GM23338 (cell line): ENCODE measurements at places on chromosomes 12 and 14. TPM values are rescaled to one million over a fixed set of nuclear protein-coding genes. Genes with fewer than 3 reads are reported as not detected.
A peak's percentile ranks its signal among the peaks of the same experiment; 100 is the strongest.

GRCh38 chr12:47408171-47408871 is 297.5 kb downstream of the RPAP3 start:
- H3K27me3 ChIP-seq: no peaks in the 10 kb centered on the region
- H3K27ac ChIP-seq: no peak overlapping the region
- no peak overlapping the region for H3K4me3 ChIP-seq
- DNase-seq: peak; percentile 71
- H3K4me1 ChIP-seq: no peaks in the 10 kb centered on the region

- DNase-seq: no peak
- no peaks in the 10 kb centered on the region; the same call in 1 of the 2 replicates for H3K4me1 ChIP-seq
- H3K27me3 ChIP-seq: no peaks in the 10 kb centered on the region
- no peak overlapping the region for H3K27ac ChIP-seq
- H3K36me3 ChIP-seq: no peaks in the 10 kb centered on the region
- H3K4me3 ChIP-seq: no peak overlapping the region
Measured at GRCh38 chr12:124765581-124766489, 97.8 kb downstream of the SCARB1 start.

DNA sequence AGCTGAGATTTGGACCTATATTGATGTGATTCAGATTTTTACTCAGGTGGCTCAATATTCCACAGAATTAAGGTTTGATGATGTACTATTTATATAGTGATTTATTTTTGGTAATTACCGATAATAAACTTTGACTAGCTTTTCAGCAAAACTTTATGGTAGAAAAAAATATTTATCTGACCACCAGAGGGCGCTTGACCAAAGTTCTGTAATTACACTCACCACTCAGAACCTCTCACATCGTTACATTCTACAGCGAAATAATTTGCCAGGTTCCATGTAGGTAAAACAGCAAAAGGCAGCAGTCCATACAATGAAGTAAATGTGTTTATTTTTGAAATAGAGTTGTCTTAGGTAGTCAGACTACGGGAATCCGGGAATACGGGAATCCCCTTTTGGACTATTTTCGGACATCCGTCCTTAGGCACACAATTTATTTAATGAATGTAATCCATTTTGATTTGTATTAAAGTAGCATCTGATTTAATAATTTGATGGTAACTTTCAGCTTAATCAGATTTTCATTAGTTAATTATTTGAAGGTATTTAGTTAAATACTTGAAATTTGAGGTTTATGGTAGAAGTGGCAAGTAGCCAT is 143.0 kb upstream of the DDHD1 start:
- H3K27ac ChIP-seq: no peak overlapping the region
- H3K4me3 ChIP-seq: no peak overlapping the region
- no peaks in the 10 kb centered on the region for H3K27me3 ChIP-seq
- no peaks in the 10 kb centered on the region for H3K4me1 ChIP-seq
- peak; percentile 76 for DNase-seq

- peaks cover 27% of the 10 kb centered on the region for H3K4me1 ChIP-seq
- H3K36me3 ChIP-seq: no peaks in the 10 kb centered on the region
- no peak overlapping the region for H3K27ac ChIP-seq
- H3K4me3 ChIP-seq: no peak overlapping the region
- no peaks in the 10 kb centered on the region for H3K27me3 ChIP-seq
Measured at GRCh38 chr12:112349431-112349830, 32.8 kb downstream of the HECTD4 start.

DNA sequence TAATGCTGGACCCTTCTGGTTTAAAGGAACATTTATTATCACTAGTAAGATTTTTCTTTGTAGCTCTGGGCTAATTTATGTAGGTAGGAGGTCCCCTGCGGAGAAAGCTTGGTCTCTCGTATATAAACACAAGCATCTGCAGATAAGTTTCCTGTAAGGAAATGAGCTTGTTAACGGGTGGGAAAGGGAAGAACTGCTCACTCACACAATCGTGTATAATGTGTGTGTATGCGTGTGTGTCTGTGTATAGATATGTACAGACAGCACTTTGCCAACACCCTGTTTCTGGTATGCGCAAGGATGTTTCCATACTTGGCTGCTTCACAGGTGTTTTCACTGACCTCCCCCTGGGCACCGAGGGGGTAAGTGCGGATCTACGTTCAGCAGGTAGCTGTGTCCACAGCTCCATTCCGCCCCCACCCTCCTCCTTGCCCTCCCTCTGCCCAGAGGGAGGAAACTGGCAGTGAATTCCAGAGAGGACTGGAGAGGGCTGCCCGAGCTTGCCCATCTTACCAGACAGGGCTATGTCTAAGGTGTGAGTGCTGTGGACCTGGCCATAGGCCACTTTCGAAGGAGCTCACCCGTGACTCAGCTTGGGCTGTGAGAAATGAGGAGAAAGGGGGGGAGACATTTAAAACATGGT is 65.2 kb downstream of the NINJ2 start:
- no peaks in the 10 kb centered on the region for H3K4me1 ChIP-seq
- H3K27ac ChIP-seq: no peak overlapping the region
- no peak for DNase-seq

DNA sequence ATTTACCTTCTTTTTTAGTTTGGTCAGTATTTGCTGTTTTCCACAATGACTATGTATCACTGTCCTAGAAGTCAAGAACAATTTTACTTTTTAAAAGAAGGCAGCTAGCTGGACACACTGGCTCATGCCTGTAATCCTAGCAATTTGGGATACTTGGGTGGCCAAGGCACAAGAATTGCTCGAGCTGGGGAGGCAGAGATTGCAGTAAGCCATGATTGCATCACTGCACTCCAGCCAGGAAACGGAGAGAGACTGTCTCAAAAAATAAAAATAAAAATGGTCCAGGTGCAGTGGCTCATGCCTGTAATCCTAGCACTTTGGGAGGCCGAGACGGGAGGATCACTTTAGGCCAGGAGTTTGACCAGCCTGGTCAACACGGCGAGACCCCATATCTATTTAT is 28.3 kb downstream of the MDM1 start:
- no peak for DNase-seq
- H3K27me3 ChIP-seq: no peaks in the 10 kb centered on the region
- H3K4me1 ChIP-seq: no peaks in the 10 kb centered on the region
- H3K27ac ChIP-seq: no peak overlapping the region

DTX1 gene
- total RNA-seq: 4.7 and 9.0 TPM in 2 replicates

DNA sequence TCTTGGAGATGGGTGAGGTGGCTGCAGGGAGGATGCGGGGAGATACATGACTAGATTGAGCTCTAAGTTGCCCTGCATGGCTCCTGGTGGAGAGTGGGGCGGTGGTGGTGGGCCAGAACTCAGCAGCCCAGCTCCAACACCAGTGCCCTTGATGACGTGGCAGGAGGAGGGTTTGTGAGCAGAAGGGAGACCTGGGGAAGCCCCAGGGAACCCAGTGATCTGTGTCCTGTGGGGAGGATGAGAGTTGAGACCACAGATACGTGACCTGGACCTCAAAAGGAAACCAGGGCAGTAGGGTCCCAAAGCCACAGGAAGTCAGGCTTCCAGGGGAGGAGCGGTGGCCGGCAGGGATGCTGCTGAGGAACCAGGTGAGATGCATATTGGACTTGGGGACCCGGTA is 989.1 kb upstream of the TMEM132C start:
- H3K4me1 ChIP-seq: no peaks in the 10 kb centered on the region
- H3K4me3 ChIP-seq: no peak overlapping the region
- no peaks in the 10 kb centered on the region for H3K36me3 ChIP-seq
- DNase-seq: no peak
- no peak overlapping the region for H3K27ac ChIP-seq
- H3K27me3 ChIP-seq: no peaks in the 10 kb centered on the region; the same call in 1 of the 2 replicates

SERPINA9 gene
- total RNA-seq: not detected in 2 replicates

DNA sequence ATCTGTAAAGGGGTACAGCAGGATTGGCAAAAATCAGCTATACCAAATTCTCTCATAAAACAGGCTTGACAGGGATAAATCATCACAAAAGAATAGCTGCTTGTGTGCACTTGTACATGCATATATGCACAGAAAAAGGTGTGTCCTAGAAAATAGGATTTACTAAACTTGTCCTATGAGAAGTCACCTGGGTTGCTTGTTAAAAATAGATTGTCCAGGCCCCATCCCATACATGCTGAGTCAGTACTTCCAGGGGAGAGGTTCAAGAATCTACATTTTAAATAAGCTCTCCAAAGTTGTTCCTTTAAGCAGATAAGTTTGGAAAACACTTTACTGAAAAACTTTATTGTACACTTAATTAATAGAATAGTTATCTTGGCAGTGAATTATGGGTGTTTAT is 123.1 kb downstream of the ANO6 start:
- no peak overlapping the region for H3K27ac ChIP-seq
- H3K4me1 ChIP-seq: peaks cover 13% of the 10 kb centered on the region; the same call in 1 of the 2 replicates
- H3K4me3 ChIP-seq: no peak overlapping the region
- H3K27me3 ChIP-seq: no peaks in the 10 kb centered on the region
- H3K36me3 ChIP-seq: no peaks in the 10 kb centered on the region

- H3K4me1 ChIP-seq: no peaks in the 10 kb centered on the region
- DNase-seq: no peak
- no peaks in the 10 kb centered on the region for H3K36me3 ChIP-seq
- H3K27me3 ChIP-seq: no peaks in the 10 kb centered on the region
- peak overlapping the region; percentile 74 for H3K4me3 ChIP-seq
Measured at GRCh38 chr12:25194214-25194613, 746 bp downstream of the DNAI7 start.

KRT72 gene
- total RNA-seq: not detected in 2 replicates

GRCh38 chr14:78356391-78356790 is 186.2 kb downstream of the NRXN3 start:
- no peak overlapping the region for H3K4me3 ChIP-seq
- no peaks in the 10 kb centered on the region for H3K36me3 ChIP-seq
- H3K27me3 ChIP-seq: no peaks in the 10 kb centered on the region

FOXN4 gene
- 0.35 TPM in 1 of 2 replicates, not detected in the other for total RNA-seq
